ENCODE measurements at places on chromosomes 3 and 15.

DNA sequence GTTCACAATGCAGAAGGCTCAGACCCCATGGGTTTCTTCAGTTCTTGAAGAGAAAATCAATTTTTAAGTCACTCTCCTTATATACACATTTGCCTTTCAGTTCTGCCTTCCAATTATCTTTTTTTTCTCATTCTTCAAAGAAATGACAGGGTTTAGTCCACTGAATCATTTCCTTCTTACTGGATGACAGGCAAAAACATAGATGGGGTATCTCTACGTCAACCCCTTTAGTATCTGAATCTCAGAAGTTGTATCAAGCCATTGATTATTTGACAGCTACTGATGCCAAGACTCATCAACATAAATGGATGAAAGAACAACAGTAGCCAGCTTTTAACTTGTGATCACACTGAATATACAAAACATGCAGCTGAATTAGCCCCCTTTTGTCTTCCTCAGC lies 6.5 kb downstream of the ATOSA start:
- no peak for DNase-seq

DNA sequence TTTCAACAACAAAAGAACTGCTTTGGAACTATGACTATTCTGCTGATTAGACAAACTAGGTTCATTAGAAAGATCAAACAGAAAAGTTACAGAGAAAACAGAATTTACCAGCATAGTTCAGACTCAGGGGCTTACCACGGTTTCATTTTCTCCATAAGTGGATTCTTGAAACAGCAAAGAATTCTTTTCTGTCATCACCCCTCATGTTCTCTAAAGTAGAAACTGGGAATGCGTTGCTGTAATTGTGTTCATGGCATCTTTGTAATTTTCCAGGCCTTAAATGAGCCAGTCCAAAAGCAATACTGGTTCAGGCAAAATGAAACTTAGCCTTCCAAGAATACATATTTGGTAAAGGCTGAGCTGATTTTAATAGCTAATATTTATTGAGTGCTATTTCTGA lies 287.8 kb downstream of the CHL1 start:
- no peak for DNase-seq

GRCh38 chr15:64779024-64779423 lies 3.6 kb upstream of the RBPMS2 start:
- no peak for DNase-seq

DNA sequence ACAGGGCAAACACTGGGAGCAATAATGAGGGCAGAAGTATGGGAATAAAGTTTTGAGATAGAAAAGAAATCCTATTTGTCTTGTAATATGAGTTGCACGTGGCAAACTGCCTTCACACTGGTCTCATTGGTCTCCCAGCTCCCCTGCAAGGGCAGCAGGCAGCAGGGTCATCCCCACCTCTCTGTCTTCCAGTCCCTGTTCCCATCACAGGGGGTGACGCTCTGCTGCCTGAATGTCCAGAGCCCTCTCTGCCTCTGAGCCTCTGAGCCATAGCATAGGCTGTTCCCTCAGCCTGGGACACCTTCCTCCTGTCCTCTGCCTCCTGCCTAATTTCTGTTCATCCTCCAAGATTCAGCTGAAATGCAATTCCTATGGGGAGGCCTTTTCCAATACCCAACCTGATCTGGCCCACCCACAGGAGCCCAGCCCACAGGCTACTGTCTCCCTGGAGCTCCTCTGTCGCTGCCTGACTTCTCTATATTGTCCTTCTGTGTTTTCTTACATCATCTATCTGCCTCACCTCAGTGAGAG lies 12.1 kb upstream of the SKOR1 start:
- no peak for DNase-seq

- no peak for DNase-seq
Observed at GRCh38 chr3:25719321-25719720, 54.6 kb upstream of the TOP2B start.

- no peak for DNase-seq
Observed at GRCh38 chr3:130851277-130851676, 42.6 kb upstream of the ATP2C1 start.

DNA sequence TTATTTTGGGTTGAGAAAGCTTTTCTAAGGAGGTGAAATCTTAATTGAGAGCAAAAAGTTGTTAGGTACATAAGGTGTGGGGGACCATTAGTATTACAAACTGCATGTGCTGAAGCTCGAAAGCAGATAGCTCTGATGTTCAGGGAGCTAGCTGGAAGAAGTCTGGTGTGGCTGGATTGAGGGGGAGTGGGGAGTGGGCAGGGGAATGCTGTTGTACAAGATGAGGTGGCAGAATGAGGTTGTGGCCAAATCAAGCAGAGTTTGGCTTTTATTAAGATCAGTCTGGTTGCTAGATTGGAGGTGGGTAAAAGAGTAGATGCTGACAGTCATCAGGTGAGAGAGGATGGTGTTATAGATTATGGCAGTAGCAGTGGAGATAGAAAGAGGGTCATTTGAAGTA lies 32.1 kb downstream of the UBE2E2 start:
- no peak for DNase-seq

- DNase-seq, result no peak
Observed at GRCh38 chr15:40090774-40091455, 17.8 kb downstream of the BMF start.

DNA sequence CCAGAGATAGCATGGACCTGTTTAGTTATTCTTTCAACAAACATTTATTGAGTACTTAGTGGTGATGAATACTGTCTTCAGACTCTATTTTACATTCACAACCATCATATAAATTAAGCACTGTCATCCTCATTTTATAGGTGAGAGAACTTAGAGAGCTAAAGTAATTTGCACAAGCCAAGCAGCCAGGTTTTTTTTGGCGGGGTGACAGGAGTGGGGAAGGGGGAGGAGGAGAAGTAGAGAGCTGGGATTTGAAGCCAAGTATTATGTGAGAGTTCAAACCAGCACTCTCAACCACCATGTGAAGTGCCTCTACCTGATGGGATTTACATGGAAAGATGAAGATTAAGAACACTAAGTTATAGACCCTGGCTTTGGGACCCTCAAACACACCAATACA lies 547.4 kb upstream of the IL12A start:
- DNase-seq, result no peak

Data from NCI-H2029 (cell line).